Smooth muscle cell of the umbilical artery (primary cell): ENCODE measurements at places on chromosomes 16 and 17. TPM values are rescaled to one million over a fixed set of nuclear protein-coding genes. Genes with fewer than 3 reads are reported as not detected.

MRPL45 gene
- total RNA-seq = 21.7 TPM in 2 replicates

DOC2B gene
- total RNA-seq = not detected in 2 replicates

TAT gene
- total RNA-seq = not detected in 2 replicates

OR1A1 gene
- total RNA-seq = not detected in 2 replicates
